ENCODE measurements at places on chromosomes 7 and 10. TPM values are rescaled to one million over a fixed set of nuclear protein-coding genes. Genes with fewer than 3 reads are reported as not detected.

The FAM131B gene
- total RNA-seq: 0.53 TPM

The GRM3 gene
- total RNA-seq: not detected

The NACAD gene
- total RNA-seq: 2.5 TPM

The TLX1 gene
- not detected for total RNA-seq

The UCMA gene
- total RNA-seq: not detected

The RAMP3 gene
- 183 TPM for total RNA-seq

The ASB10 gene
- total RNA-seq: not detected

The VPS26A gene
- 51.2 TPM for total RNA-seq

The GIMAP8 gene
- total RNA-seq: 44.4 TPM

The TRPV5 gene
- not detected for total RNA-seq

The MUC3A gene
- total RNA-seq: 1.7 TPM

The CALU gene
- total RNA-seq: 84.6 TPM

The CC2D2B gene
- 1.6 TPM for total RNA-seq

The TFEC gene
- total RNA-seq: 41.9 TPM

The GRID1 gene
- 2.5 TPM for total RNA-seq

The LLCFC1 gene
- total RNA-seq: not detected

The GGCT gene
- 28.8 TPM for total RNA-seq

The RARRES2 gene
- 144 TPM for total RNA-seq

The STAG3 gene
- 4.1 TPM for total RNA-seq

The AKR1E2 gene
- total RNA-seq: 11.3 TPM

The NPY4R gene
- total RNA-seq: 1.1 TPM

The WAPL gene
- 38.2 TPM for total RNA-seq

The BAIAP2L1 gene
- total RNA-seq: 21.1 TPM

The BRAF gene
- 43.0 TPM for total RNA-seq

The FOXP2 gene
- 10.1 TPM for total RNA-seq

The LIPK gene
- not detected for total RNA-seq

The CALML3 gene
- total RNA-seq: not detected

The ANKRD1 gene
- total RNA-seq: 47.5 TPM

Measured in lower lobe of right lung (tissue), 2 donors.